ENCODE measurements at places on chromosomes 2 and 18. TPM values are rescaled to one million over a fixed set of nuclear protein-coding genes. Genes with fewer than 3 reads are reported as not detected.

DNA sequence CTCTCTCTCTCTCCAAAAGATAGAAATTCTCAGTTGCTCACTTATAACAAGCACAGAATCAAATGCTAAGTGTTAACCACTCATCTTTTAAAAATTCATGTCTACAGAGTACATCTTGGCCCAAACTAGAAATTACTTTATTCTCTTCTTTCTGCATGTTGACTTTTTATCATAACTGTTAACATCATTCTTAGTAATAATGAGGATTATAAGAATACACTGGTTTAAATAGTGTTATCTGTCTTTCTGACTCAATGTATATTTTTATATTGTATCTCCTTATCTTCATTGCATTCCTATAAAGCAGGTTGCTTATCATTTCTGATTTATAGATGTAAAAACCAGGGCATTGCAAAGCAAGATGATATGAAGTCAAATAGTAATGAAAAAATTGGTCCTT lies 17.8 kb upstream of the KLF7 start:
- H3K4me1 ChIP-seq: no peaks in the 10 kb centered on the region
- no peak overlapping the region for H3K27ac ChIP-seq
- H3K27me3 ChIP-seq: peaks cover 5% of the 10 kb centered on the region
- DNase-seq: no peak

GRCh38 chr2:160353166-160353565 lies 140.4 kb downstream of the RBMS1 start:
- H3K27me3 ChIP-seq: no peaks in the 10 kb centered on the region
- no peak overlapping the region for H3K4me3 ChIP-seq
- no peaks in the 10 kb centered on the region for H3K4me1 ChIP-seq
- no peak for DNase-seq
- H3K27ac ChIP-seq: no peak overlapping the region

Gene CDK5R2
- not detected for total RNA-seq

- no peaks in the 10 kb centered on the region for H3K36me3 ChIP-seq
- no peaks in the 10 kb centered on the region for H3K27me3 ChIP-seq
- DNase-seq: no peak
- no peak overlapping the region for H3K4me3 ChIP-seq
- H3K27ac ChIP-seq: no peak overlapping the region
Observed at GRCh38 chr2:140596447-140596846, 1534.4 kb downstream of the LRP1B start.

Gene PHOSPHO2
- 10.2 TPM for total RNA-seq

Gene SH2D6
- total RNA-seq: 0.36 TPM

Gene TBR1
- total RNA-seq: not detected

- no peak for DNase-seq
- no peak overlapping the region for H3K27ac ChIP-seq
- no peaks in the 10 kb centered on the region for H3K36me3 ChIP-seq
- no peaks in the 10 kb centered on the region for H3K27me3 ChIP-seq
- H3K4me3 ChIP-seq: no peak overlapping the region
Observed at GRCh38 chr18:78622907-78623541, 356.6 kb upstream of the SALL3 start.

GRCh38 chr2:168635065-168635577 lies 167.3 kb upstream of the NOSTRIN start:
- H3K36me3 ChIP-seq: no peaks in the 10 kb centered on the region
- H3K4me1 ChIP-seq: no peaks in the 10 kb centered on the region
- H3K27me3 ChIP-seq: no peaks in the 10 kb centered on the region
- H3K4me3 ChIP-seq: no peak overlapping the region
- no peak for DNase-seq

DNA sequence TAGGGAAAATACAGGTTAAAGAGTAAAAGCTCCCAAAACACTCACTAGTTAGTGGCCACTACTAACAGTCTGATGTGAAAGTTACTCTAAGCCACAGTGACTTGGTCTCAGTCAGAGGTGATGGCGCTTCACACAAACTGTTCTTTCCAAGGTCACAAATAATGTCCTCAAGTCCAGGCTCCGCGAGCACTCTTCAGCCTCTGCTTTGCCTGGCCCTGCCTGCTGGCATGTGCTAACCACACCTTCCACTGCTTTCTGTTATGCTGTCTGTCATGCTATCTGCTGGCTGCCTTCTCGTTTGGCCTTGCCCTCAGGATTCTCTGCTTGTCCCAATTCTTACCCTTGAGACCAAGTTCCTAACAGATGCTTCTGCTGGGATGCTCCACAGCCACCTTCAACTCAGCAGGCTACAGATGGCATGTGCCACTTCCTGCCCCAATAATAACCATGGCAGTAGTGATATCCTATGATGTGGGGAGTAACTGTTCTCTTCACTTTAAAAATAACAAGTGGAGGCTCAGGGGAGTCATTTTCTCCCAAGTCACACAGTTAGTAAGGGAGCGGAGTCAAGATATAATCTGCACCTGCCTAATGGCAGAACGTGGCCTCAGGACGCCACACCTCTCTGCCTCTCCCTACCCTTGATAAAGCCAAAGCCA lies 75.7 kb downstream of the ZAP70 start:
- peaks cover 19% of the 10 kb centered on the region for H3K36me3 ChIP-seq
- no peak overlapping the region for H3K27ac ChIP-seq
- H3K4me3 ChIP-seq: no peak overlapping the region
- no peaks in the 10 kb centered on the region for H3K4me1 ChIP-seq
- no peaks in the 10 kb centered on the region for H3K27me3 ChIP-seq
- DNase-seq: no peak

Gene ABCG5
- total RNA-seq: not detected

DNA sequence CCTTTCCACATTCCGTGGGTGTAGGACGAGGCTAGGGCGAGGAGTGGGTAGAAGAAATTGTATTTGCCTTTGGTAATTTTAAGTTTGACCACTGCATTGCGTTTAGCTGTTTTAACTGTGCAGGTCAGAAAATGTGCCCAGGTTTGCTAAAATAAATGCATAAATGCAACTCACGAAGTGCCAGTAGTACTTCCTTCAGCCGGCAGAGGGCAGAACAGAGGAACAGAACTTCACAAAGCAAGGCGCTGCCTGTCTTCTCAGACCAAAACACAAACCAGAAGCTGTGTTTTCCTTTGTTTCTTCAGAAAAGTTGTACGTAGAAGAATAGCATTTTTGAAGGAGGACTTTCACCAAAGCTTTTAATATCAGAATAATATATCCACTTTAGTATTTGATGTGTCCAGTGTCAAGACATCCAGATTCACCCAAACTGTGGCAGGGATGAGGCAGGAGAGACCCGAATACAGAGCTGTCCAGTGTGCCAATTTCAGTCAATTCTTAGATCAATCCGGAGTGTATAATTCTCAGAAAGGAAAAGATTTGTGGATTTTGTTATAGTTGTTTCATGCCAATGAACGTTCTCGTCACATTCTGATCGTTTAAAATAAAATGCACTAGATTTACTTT lies 348.6 kb downstream of the DLGAP1 start:
- DNase-seq: peak; percentile 58
- no peaks in the 10 kb centered on the region for H3K27me3 ChIP-seq
- no peaks in the 10 kb centered on the region for H3K4me1 ChIP-seq
- no peak overlapping the region for H3K27ac ChIP-seq
- H3K4me3 ChIP-seq: no peak overlapping the region
- H3K36me3 ChIP-seq: no peaks in the 10 kb centered on the region

DNA sequence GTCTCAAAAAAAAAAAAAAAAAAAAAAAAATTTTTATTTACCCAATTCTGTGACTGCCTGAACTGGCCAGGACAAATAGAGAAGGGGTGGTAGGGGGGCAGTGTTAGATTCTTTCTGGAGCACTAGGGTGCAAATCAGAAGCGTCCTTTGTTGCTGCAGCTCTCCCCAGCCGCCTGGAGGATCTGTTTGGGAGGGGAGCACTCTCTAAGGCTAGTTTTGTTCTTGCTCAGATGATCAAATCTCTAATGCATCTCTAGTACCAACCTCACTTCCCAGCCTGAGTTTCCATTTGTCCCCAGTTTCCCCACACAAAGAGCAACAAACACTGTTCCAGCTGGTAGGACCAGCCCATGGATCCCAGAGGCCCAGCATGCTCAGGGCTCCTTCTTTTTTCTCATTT lies 83.0 kb downstream of the GBX2 start:
- H3K36me3 ChIP-seq: no peaks in the 10 kb centered on the region
- no peaks in the 10 kb centered on the region for H3K4me1 ChIP-seq
- no peaks in the 10 kb centered on the region for H3K27me3 ChIP-seq
- H3K27ac ChIP-seq: no peak overlapping the region
- no peak for DNase-seq

DNA sequence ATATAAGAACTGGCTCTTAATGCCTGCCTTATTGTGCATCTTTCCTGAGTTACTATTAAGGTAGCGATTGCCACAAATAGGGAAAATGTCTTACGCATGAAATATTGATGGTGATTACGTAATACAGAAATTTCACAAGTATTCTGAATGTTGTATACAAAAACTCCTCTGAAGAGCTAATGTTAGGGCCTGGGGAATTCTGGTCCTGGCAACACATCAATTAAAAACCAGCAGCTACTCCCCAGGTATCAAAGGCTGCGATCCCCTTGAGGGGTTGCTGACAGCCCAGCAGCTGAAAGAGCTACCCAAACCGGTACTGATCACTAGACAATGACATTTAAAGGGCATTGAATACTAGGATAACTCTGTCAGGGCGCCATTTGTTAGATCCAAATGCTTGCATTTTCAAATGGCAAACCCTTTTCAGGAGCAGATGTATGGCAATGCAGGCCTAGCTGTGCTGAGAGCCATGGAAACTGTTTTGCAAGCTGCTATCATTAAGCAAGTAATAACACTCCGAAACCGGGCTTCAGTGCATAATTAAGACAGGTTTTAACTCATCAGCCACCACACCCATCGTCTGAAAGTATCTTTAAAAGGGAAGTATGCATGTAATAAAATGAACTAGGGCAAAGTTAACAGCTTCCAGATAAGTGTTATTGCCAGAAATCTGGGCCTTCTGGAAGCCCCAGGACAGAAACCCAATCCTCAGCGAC lies 78.4 kb downstream of the CLHC1 start:
- H3K4me1 ChIP-seq: peaks cover 28% of the 10 kb centered on the region
- H3K27me3 ChIP-seq: no peaks in the 10 kb centered on the region
- H3K36me3 ChIP-seq: no peaks in the 10 kb centered on the region
- no peak overlapping the region for H3K4me3 ChIP-seq
- no peak for DNase-seq

DNA sequence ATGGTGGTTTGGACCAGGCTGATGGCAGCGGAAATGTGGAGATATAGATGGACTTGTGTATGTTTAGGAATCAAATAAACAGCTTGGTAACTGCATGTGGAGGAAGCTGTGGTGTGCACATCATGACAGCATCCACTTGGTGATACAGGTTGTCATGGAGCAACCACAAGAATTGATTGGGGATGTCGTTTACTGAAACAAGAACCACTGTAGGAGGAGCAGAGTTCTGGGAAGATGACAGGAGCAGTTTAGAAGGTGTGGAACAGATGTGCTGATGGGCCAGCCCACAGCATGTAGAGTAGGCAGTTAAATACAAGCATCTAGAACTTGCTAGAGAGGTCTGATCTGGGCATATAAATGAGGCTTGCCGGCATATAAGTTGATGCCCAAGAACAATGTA lies 152.4 kb upstream of the SERPINE2 start:
- no peak for DNase-seq
- H3K4me1 ChIP-seq: no peaks in the 10 kb centered on the region
- no peak overlapping the region for H3K27ac ChIP-seq
- no peaks in the 10 kb centered on the region for H3K27me3 ChIP-seq

DNA sequence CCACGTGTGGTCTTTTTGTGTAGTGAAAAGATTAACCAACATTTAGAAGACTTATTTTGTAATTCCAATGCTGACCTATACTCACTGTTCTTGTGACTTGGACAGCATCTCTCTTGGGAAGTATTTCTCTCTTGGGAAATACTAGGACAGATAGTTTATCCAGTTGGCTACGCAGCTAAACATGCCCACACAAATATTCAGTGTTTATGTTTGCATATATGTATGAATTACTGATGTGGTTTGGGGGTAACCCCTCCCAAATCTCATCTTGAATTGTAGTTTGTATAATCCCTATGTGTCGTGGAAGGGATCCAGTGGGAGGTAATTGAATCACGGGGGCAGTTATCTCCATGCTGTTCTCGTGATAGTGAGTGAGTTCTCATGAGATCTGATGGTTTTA lies 2062.3 kb upstream of the CELF4 start:
- no peak for DNase-seq
- H3K27me3 ChIP-seq: no peaks in the 10 kb centered on the region
- H3K27ac ChIP-seq: no peak overlapping the region
- no peaks in the 10 kb centered on the region for H3K4me1 ChIP-seq
- no peaks in the 10 kb centered on the region for H3K36me3 ChIP-seq

All from K562 (cell line).